AG04450 (cell line): ENCODE measurements at places on chromosomes 3 and 15.
A peak's percentile ranks its signal among the peaks of the same experiment; 100 is the strongest.

DNA sequence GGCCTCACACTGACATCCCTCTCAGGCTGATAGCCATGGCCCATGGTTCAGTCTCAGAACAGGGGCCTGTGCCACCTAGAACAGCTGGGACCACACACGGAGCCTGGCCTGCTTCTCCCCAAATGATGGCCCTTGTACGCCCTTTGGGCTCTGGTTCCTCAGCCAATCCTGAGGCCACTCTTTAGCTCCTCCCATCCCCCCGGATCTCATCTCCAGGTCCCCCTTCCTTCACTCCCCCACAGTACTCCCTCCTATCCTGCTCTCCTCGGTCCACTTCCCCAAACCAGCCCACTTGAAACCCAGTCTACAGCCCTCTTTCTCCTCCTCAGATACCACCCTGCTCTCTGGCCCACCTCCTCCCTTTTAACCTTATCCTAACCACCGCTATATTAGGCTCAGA, 17.8 kb upstream of the ZFYVE19 start:
- DNase-seq = no peak

- no peak for DNase-seq
Measured at GRCh38 chr3:142224482-142225072, 808 bp downstream of the GK5 start.

DNA sequence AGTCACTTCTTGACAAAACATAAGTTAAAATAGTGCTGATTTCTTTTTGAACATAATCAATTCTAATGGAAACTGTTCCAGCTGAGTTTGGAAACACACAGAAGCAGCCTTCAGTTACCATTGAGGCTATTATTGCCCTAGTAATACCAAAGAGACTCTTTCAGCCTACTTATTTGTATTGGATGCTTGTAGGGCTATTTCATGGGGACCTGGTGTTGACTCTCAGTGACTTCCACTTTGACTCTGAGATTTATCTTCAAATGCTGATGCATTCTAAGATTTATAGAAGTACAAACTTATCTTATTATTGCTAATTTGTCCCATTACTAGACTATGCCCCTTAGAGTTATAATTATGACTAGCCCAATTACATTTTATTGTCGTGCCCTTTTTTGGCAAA, 67.4 kb downstream of the CMSS1 start:
- no peak for DNase-seq

DNA sequence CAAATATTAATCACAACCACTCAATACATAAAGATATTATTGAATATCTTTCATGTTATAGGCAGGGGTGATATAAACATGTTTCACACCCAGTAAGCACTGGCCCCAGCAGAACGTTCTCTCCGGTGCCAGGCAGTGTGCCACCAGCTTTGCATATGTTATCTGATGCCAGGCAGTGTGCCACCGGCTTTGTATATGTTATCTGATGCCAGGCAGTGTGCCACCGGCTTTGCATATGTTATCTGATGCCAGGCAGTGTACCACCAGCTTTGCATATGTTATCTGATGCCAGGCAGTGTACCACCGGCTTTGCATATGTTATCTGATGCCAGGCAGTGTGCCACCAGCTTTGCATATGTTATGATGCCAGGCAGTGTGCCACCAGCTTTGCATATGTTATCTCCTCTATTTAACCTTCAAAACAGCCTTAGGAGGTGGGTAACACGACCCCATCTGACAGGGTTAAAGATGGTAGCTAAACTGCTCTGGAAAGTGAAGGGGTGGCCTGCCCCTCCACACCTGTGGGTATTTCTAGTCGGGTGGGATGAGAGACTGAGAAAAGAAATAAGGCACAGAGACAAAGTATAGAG, 6.9 kb downstream of the MUC20 start:
- no peak for DNase-seq

- no peak for DNase-seq
Measured at GRCh38 chr15:78224023-78224411, 10.3 kb downstream of the ACSBG1 start.

GRCh38 chr15:68341760-68342725, 64.5 kb downstream of the FEM1B start:
- no peak for DNase-seq

- no peak for DNase-seq
Measured at GRCh38 chr3:152019508-152019907, 146.1 kb downstream of the SUCNR1 start.

- DNase-seq = no peak
Measured at GRCh38 chr3:112793326-112794081, 53.2 kb downstream of the CD200R1L start.

GRCh38 chr15:59896663-59897074, 107.4 kb upstream of the FOXB1 start:
- no peak for DNase-seq

- DNase-seq = no peak
Measured at GRCh38 chr3:56693750-56694149, 10.7 kb upstream of the TASOR start.

- no peak for DNase-seq
Measured at GRCh38 chr3:97896547-97896946, 74.7 kb downstream of the CRYBG3 start.

- no peak for DNase-seq
Measured at GRCh38 chr3:111923095-111923771, 55.6 kb upstream of the ABHD10 start.

GRCh38 chr15:75065467-75065850, 42.1 kb downstream of the PPCDC start:
- DNase-seq = no peak

- no peak for DNase-seq
Measured at GRCh38 chr3:152352554-152352953, 83.8 kb downstream of the MBNL1 start.

DNA sequence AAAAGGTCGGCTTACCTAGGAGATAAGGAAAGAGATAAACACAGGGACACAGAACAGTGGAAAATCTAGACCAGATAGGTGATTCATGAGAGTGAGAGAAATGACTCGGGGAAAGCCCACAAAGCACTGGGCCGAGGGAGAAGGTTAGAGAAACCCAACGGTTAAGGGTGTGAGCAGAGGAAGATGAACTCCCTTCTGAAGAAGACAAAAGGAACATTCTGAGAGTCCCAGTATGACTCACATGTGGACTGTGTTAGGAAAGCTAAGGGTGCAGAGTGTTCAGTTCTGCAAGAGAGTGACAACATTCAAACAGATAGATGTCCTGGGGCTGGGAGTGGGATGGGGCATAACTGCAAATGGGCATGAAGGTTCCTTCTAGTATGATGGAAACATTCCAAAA, 83.0 kb downstream of the CNTN3 start:
- DNase-seq = no peak

GRCh38 chr3:89571298-89571697, 463.9 kb downstream of the EPHA3 start:
- no peak for DNase-seq

DNA sequence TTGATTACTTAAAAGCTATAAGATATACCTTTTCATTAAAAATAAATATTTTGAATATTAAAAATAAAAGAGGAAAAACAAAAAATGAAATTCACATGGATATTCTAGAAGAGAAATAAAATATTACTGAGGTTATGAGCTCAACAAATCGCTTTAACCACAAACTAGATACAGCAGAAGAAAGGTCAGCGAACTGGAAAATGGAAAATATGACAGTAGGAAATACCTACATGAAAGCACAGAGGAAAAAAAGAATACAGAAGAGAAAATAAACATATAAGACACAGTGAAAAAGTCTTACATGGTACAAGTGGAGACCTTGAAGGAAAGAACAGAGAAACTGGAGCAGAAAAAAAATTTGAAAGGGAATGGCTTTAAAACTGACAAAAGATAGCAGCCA, 33.2 kb downstream of the SCAPER start:
- no peak for DNase-seq

DNA sequence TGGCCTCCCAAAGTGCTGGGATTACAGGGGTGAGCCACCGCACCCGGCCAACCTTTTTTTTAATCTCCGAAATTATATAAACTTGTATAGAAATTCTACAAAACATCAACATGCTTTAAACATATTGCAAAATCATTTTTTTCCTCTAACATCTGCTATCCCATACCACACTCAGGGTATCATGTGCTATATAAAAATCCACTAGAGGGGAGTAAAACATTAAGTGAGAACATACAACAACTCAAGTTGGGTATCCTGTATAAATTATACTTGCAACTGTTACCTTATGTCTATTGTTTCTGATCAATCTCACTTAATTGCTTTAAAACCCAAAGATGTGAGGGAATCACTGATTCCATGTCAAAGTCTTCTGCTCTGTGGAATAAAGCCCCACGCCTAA, 71.9 kb upstream of the FBN1 start:
- no peak for DNase-seq

- no peak for DNase-seq
Measured at GRCh38 chr3:155367506-155367905, 74.0 kb upstream of the STRIT1 start.

- no peak for DNase-seq
Measured at GRCh38 chr3:186852994-186853393, 10.5 kb downstream of the ADIPOQ start.

- no peak for DNase-seq
Measured at GRCh38 chr3:134609821-134610431, 40.9 kb downstream of the KY start.

- DNase-seq = no peak
Measured at GRCh38 chr3:59759298-59760031, 709.6 kb upstream of the CFAP20DC start.

GRCh38 chr15:66586155-66586976, 20.6 kb upstream of the LCTL start:
- DNase-seq = no peak

DNA sequence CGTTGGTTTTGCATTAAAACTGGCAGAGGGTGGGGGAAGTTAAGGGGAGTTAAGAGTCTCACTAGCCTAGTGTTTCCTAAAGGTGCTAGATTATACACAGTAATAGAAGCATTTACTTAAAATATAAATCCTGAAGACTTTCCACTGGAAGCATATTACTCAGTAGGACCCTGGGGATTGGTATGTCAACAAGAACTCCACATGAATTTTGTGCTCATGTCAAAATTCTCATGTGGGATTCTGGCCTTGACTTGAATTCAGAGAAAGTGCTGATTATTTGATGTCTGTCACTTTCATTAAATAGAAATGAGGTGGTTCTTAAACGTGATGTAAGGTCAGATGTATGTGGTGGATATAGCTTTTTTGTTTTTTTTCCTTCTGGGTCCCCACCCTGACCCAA, 997.2 kb downstream of the TUSC7 start:
- no peak for DNase-seq

DNA sequence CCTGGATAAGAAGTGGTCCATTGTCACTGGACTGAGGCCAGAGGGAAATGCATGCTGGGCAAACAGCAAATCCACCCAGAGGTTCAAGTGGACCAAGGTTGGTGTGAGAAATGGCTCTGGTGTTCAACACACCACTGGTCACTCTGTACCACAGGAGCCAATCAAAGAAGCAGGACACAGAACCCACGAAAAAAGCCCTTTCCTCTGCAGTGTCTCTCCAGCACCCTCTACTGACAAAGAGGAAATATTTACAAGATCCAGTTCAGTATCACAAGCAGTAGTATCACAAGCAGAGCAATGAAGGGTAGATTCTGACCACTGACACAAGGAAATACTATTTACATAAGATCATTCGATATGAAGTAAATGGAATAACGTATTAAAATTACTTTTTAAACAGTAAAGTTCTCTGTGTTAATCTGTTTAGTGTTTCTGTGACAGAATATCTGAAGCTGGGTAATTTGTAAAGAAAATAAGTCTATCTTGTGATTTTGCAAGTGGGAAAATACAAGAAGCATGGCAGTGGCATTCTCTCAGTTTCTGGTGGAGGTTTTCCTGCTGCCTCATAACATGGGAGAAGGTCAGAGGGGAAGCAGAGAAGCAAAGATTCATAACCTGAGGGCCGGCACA, 390.7 kb downstream of the EFHB start:
- DNase-seq = no peak

DNA sequence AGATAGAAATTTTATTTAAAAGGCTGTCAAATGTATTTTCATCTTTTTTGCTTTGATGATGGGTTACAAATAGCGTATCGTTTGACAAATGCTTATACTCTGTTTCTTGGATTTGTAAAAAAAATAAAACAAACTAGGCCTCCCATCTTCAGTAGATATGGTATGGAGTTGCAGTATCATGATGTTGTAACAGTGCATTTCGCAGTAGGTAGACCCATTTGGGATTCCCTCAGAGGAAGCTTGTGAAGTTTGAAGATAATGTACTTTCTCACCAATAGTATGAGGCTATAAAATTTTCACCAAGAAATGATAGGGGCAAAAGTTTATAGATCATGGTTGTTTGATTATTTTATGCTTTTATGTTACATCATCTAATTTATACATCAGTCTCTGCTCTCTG, 10.8 kb downstream of the MBNL1 start:
- no peak for DNase-seq

GRCh38 chr3:150069633-150070032, 98.9 kb upstream of the PFN2 start:
- no peak for DNase-seq

GRCh38 chr15:92801774-92802464, 98.2 kb upstream of the CHD2 start:
- peak; percentile 83 for DNase-seq

- DNase-seq = no peak
Measured at GRCh38 chr3:136351905-136352304, 101.8 kb downstream of the PCCB start.

DNA sequence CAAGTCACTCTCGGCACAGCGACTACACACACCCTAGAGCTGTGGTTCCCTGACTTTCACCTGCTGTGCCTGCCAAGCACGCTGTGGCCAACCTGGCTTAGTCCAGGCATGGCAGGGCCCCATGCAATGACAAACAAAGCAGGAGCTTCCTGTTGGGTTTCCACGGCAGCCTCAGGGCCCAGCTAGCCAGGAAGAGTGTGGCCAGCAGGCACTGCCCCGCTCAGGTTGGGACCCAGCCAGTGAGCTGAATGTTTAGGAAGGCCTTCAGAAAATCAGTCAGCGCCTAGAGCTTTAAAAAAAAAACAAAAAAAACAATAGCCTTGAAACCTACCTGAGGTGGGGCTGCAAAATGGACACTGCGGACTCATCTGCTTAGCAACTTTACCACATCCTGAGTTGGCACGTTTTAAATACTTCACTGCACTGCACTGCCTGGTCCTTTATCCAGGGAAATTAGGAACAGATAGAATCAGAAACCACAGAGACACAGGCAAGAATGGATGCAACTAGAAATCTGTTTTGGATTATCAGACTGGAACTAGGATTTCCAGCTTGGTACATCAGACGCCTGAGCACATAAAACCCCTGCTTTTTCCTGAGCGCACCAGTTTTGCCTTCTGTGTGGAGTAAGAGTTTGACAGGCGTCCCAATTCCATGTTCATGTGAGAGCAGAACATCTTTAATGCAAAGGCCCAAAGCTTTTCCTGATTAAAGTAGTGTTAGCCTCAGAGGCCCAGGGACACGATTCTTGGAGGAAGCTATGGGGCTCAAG, 36.2 kb upstream of the LDHAL6B start:
- DNase-seq = no peak

- DNase-seq = no peak
Measured at GRCh38 chr3:126773167-126773566, 69.1 kb downstream of the CHCHD6 start.

DNA sequence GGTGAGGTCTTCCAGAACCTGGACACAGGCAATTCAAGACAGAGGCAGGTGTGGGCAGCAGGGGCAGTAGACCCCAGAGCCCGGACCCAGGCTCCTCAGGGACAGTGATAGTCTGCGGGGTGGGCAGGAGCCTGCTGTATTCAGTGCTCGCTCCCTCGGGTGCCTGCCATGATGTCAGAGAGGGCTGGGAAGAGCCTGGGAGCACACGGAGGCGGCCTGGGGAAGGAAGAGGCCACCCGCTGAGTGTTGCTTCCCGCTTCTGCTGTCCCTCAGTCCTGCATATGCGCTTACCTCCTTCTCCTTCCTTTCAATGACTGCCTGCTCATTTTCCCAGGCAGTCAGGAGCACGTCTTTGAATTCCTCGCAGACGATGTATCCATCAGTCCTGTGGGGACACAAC, 22.8 kb downstream of the TMEM43 start:
- DNase-seq = no peak

- DNase-seq = no peak
Measured at GRCh38 chr3:186530415-186530814, 13.8 kb downstream of the CRYGS start.
